Activated naive CD8-positive, alpha-beta T cell treated with anti-CD3 and anti-CD28 coated beads, Interleukin-2, amount 10 ng/mL, durations not matched to agents 7 days and 5 days (primary cell): ENCODE measurements at places on chromosomes 13 and 19. TPM values are rescaled to one million over a fixed set of nuclear protein-coding genes. Genes with fewer than 3 reads are reported as not detected.

- no peak for DNase-seq
- H3K27ac ChIP-seq = no peak overlapping the region
- H3K4me1 ChIP-seq = peaks cover 29% of the 10 kb centered on the region
- H3K36me3 ChIP-seq = peaks cover 8% of the 10 kb centered on the region
- H3K4me3 ChIP-seq = peak overlapping the region; percentile 82
These were observed 960 bp upstream of the GSX1 start for GRCh38 chr13:27791146-27791900.

DNA sequence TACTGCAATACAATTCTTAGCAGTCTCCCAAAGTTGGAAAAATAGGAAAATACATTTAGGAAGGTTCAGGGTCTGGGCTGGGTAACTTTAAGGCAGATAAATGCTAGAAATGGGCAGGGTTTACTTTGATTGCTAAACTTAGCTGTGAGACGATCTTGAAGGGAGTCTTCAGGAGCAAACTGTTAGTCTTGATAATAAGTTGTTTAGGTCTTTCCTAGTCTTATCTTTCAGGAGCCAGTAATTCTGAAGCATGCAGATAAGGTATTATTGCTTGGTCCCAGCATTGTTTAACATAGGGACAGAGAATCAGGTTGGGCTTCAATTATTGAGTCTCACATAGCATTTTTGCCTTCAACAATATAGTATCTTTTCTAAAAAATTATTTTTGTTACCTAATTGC, 262.4 kb upstream of the MIR17HG start:
- no peaks in the 10 kb centered on the region for H3K36me3 ChIP-seq
- no peak overlapping the region for H3K4me3 ChIP-seq
- H3K27me3 ChIP-seq = peaks cover 2% of the 10 kb centered on the region
- no peak overlapping the region for H3K27ac ChIP-seq

Gene ZNF175
- total RNA-seq = 15.6 TPM

GRCh38 chr19:31596751-31597150, 247.5 kb upstream of the TSHZ3 start:
- H3K27me3 ChIP-seq = no peaks in the 10 kb centered on the region
- no peaks in the 10 kb centered on the region for H3K36me3 ChIP-seq
- no peak overlapping the region for H3K27ac ChIP-seq
